ENCODE measurements at places on chromosomes 3 and 15.

DNA sequence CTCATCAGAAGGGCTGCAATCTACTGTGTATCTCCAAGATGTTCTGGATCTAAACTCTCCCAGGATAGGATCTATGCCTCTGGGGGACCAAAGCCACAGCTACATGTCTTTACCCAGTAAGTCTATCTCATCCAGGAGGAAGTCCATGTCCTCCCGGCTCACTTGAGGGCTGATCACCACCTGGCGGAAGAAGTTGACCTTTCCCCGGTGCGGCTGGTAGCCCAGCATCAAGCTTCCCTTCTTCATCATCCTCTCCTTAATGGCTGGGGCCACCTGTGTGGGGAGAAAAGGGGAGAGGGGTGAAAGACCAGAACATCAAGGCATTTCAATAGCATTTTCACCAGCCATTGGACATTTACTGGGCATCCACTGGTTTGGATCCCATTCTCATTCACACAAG is 121.7 kb downstream of the TGFBR2 start:
- no peak for DNase-seq

DNA sequence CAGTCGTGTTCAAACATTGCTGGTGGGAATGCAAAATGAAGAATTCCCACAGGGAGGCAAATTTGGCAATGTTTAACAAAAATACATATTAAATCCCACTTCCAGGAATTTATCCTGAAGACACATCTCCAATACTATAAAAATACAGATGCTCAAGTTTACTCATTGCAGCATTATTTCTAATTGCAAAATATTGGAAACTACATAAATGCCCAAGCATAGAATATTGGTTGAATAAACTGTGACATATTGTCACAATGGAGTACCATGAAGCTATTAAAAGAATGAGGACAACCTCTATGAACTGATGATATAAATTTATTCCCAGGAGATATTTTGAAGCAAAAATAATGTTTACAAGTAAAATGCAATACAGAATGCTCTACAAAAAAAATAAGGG is 49.7 kb upstream of the UBE2E2 start:
- no peak for DNase-seq

GRCh38 chr15:52423852-52424251 is 104.8 kb downstream of the MYO5A start:
- no peak for DNase-seq

DNA sequence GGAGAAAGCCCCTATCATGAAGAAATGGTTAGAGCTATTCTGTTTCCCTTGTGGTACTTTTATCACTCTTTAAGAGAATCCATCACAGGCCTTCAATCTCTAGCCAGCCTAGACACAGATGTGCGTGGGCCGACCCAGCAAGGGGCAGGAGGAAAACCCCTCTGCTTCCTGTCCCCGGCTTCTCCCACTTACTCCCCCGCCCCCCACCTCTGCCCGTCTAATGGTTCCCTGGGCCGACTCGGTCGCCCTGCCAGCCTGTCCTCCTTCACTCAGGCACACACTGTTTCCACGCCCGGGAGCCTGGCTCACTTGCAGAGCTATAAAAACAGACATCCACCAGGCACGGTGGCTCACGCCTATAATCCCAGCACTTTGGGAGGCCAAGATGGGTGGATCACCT is 58.3 kb upstream of the TFRC start:
- no peak for DNase-seq

- DNase-seq = no peak
These were observed 49.7 kb downstream of the MRPS25 start for GRCh38 chr3:15015456-15015855.

DNA sequence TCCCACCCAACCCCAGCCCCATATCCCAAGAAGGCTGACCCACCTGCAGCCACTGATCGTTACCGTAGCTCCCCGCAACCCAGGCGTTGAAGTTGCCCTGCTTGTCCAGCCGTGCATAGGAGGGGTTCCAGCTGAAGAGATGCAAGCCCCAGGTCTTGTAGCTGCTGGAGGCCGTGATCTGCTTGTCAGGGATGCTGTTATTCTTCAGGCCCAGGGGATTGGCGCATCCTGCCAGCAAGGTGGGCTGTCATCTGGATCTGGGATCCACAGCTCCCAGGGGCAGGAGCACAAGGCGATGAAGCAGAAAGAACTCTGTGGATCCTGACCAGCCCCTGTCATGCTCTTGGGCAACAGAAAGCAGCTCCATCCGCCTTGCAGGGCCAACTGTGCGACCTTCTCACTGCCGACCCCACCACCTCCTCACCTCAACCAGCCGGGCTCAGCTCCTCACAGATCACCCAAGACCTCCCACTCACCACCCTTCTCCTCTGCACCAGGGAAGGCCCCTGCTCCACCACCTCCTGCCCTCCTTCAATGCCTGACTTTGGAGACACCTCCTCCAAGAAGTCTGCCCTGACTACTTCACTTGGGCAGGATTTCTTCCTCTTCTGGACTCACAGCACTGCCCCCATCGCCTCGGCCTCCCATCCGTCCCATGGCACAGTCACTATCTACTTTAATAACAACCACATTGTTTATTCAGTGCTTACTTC is 6.3 kb upstream of the HAPLN3 start:
- no peak for DNase-seq

GRCh38 chr15:83144771-83145170 is 37.3 kb downstream of the TM6SF1 start:
- no peak for DNase-seq

DNA sequence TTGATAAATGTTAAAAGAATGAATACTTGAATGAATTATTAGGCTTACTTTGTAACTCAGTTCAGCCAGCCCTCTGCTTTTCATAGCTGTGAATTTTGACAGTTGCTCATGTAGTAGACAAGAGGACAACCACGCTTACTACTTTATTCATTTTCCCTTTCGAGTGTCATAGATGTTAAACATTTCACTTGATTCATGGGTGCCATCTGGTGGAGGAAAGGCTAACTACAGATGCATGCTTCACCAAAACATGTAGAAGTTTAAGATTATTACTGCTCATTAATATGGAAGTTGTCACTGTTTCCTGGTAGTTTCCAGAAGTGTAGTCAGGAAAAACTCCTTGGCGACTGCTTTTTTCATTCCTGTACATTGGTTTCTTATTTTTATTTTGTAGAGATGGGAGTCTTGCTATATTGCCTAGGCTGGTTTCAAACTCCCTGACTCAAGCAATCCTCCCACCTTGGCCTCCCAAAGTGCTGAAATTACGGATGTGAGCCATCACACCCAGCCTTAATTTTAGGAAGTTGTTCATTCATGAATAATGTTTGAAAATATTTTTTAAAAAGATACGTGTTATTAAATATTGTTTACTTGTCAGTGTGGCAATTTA is 163.2 kb downstream of the B3GALNT1 start:
- peak; percentile 56 for DNase-seq

DNA sequence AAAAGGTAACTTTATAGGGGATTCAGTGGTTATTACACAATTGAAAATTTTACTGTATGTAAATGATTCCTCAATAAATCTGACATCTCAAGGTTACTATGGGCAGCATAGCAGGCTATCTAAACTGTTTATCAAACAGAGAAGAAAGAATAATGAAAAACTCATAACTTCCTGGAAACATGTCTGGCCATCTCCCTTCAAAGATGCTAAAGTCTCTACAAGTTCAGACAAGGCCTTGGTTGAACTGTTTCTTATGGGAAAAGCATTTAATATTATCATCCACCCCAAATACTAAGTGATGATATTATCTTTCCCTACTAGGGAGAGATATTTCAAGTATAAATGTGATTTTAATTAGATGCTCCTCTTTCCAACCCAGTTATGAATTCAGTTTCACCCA is 114.9 kb downstream of the ARRDC4 start:
- no peak for DNase-seq

GRCh38 chr3:78879295-78879860 is 888.4 kb downstream of the ROBO1 start:
- DNase-seq = no peak

- DNase-seq = no peak
These were observed 25.3 kb upstream of the ZSCAN2 start for GRCh38 chr15:84575493-84575892.

GRCh38 chr3:56836276-56837163 is 34.8 kb upstream of the ARHGEF3 start:
- no peak for DNase-seq

- DNase-seq = no peak
These were observed 15.6 kb downstream of the IQCB1 start for GRCh38 chr3:121819236-121819635.

DNA sequence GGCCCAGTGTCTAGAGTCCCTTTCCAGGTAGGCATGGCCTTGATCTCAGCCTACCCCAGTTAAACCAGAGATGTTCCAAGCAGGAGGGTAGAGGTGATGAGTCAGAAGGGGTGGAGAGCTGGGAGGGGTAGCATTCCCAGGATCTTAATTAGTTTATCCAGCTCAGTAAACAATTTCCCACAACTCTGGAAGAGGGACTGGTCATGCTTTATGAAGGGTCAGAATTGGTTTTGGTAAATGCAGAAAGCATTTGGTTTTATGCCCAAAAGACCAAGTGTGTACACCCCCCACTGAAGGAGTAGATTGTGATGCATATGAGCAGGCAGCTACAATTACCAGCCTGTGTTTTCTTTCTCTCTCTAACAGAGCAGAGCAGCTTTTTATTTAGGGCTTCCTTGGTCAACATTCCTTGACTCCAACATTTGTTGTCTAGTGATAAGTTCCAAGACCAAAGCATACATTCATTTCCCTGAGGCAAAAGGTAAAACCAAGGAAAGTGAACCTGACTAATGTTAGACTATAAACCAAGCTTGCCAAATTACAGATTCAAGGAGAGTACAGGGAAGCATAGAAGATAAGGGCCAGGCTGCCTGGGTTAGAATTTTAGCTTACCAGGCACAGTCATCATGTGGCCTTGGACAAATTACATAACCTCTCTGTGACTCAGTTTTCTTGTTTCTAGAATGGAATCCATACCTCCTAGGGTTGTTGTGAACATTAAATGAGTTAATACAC is 17.6 kb downstream of the EXOSC7 start:
- DNase-seq = no peak

DNA sequence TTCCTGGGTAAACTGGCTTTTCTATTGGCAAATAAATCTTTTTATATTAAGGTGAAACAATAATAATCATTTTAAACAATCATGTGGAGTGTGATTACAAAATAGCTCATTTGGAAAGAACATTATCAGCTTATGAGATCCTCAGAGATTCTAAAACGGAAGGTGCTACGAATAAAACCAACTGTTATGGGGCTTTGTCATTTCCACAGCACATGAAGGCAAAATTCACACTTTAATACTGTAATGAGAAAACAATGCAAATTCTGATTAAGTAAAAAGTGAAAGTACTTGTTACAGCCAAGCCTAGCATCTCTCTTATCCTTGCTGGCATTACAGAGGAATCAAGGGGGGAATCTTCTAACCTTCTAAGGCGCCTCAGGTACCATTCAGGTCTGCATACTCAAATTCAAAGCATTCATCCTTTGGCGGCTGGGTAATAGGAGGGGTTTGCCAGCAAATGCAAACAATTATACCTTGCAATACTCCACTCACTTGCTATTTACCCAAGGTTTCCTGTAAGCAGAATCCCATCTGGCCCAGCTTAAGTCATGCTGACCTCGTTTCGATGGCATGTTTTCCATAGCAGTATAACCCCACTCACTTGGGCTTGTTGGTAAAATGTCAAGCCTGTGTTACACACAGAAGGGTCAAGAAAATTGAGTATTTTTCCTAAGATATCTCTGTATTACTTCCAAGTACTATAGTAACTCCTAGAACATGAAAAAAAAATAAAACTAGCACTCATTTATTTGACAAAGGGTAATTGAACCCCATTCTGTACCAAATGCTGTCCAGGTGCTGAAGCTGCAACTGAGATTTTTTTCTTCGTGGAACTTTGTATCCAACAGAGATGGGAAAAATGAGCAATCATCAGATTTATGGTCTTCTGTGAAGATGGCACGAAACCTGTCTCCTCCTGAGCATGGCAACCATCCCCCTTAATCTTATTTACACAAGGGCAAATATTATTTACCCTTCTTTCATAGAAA is 183.7 kb upstream of the LMCD1 start:
- no peak for DNase-seq

DNA sequence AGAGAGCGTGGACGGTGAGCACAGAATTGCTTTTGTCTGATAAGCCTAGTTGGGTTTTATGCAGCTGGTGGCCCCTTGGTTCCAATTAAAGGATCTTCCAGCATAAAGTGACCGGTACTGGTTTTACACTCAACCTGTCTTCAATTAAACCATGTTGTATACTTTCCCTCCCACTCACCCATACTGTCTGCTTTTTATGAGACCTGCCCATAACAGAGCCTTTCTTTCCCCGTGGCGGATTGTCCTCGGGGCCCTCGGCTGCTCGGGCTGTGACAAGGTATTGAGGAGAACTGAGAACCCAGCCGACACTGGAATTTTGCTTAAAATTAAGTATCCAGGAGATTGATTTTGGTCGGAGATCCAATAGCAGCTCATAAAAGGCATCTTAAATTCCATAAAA is 98.4 kb downstream of the TMEM266 start:
- DNase-seq = no peak

DNA sequence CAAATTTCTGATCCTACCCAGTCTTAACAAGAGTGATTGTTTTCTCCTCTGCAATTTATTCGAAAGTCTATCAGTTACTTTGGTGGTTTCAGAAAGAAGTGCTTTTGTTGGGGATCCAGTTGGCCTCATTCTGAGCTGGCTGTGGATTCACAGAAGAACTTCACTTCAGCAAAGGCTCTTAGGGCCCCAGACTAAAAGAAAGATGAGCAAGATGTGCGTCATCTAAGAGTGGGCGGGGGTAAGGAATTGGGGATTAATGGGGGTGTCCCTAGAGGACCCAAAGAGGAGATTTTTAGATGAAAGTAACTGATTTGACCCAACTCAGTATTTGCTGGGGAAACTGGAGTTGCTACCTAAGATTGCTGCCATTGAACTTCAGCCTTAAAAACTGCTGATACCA is 63.9 kb upstream of the TSEN2 start:
- no peak for DNase-seq

All from CD8-positive, alpha-beta memory T cell (primary cell).